ENCODE measurements at places on chromosomes 7 and 10.

DNA sequence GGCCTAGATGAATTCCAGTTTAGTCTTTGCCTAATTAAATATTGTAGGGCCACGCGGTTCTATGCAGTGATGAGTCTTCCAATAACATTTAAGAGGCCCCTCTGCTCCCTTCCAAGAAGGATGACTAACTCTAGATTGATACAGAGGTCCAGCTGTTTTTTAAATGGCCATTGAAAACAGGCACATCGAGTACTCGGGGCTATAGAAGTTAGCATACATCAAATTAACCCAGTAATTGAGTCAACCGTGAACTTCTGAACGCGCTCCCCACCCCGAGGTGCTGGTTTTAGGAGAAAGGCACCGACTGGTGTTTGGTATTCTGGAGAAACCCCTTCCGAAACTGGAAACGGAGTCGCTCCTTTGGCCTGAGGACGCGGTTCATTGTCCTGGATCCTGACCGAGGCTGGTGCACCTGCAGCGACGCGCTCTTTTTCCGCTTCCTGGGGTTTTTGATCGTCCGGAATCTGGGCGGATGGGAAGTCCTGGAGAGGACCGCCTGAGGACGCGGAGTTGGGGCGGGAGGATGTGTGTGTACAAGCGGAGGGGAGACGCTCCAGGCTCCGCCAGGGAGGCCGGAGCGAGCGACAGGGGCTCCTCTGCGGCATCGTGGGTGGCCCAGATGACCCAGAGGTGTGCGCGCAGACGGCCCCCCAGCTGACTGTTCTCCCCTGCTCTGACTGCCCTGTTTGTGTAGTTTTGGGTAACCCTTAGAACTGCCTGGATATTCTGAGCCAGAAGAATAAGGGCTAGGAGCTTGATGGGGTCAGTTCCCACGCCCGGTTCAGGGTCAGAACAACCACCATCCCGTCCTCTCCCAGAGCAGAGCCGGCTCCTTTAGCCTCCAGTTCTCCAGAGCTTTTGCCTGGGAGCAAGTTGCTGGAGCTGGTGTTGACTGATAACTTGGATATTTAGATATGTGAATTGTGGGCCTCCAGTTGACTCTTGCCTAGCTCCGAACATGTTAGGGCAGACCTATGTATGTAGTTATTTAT lies 711 bp downstream of the FAM221A start:
- H3K27me3 ChIP-seq: peaks cover 2% of the 10 kb centered on the region
- peak overlapping the region; percentile 70 for H3K27ac ChIP-seq
- peak overlapping the region; percentile 92 for H3K4me3 ChIP-seq

DNA sequence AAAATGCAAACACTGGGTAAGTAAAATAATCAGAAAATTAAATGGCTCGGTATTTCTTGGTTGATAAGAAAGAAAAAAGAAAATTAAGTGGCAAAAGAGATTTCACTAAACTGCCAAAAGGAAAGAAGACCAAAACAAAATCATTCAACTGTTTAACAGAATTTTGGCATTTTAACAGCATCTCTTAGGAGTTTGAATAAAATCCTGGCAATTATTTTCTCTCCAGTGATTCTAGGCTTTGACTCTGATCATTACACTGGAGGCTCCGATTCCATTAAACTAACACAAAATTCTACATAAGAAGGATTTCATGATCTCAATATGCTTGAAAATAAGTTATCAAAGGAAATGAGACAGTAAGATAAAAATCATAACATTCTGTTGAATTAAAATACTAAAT lies 62.3 kb downstream of the ARHGAP21 start:
- no peaks in the 10 kb centered on the region for H3K27me3 ChIP-seq
- H3K27ac ChIP-seq: no peak overlapping the region
- H3K4me3 ChIP-seq: no peak overlapping the region
- peaks cover 7% of the 10 kb centered on the region for H3K36me3 ChIP-seq
- DNase-seq: no peak
- no peaks in the 10 kb centered on the region for H3K4me1 ChIP-seq

DNA sequence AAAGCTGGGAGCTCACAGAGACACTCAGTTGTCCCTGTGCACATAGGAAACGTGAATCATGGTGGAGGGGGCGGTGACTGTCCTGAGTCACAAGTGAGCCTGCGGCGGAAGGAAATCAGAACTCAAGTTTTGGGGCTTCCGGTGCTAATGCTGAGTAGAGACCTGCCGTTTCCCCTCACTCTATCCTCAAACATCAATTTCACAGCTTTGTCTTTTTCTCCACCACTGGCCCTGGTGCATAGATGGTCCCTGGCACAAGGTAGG lies 21.9 kb downstream of the ADCYAP1R1 start:
- no peaks in the 10 kb centered on the region for H3K36me3 ChIP-seq
- DNase-seq: no peak
- no peak overlapping the region for H3K27ac ChIP-seq
- H3K4me3 ChIP-seq: no peak overlapping the region
- H3K4me1 ChIP-seq: no peaks in the 10 kb centered on the region

DNA sequence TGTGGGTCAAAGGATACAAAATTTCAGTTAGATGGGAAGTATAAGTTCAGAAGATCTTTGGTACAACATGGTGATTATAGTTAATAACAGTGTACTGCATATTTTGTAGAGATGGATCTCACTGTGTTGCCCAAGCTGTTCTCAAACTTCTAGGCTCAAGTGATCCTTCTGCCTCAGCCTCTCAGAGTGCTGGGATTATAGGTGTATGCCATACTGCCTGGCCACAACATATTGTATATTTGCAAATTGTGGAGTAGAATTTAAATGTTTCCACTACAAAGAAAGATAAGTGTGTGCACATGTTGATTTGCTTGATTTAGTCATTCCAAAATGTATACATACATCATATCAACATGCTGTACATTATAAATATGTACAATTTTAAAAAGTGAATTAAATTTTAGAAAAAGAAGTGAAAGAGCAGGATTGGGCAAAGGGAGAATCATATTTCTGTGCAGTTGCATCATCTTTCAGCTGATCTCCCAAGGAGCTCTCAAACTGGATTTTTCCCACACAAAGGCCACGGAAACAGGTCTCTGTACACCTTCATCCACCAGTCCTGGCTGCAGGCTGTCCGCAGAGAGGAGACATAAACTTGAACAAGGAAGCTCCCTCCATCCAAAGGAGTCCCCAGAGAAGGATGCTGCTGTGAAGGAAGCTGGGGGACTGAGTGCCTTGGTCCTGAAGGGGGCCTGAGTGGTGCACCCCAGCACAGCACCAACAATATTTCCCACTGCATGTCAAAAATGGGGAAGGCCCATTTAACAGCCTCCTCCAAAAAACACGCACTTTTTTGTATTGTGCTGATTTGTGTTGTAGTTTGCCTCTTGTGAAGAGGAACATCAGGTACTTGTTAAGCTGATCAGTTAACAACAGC lies 217.1 kb upstream of the GHITM start:
- H3K36me3 ChIP-seq: no peaks in the 10 kb centered on the region
- H3K27me3 ChIP-seq: no peaks in the 10 kb centered on the region
- no peak overlapping the region for H3K4me3 ChIP-seq
- H3K4me1 ChIP-seq: peaks cover 6% of the 10 kb centered on the region

- DNase-seq: no peak
- no peak overlapping the region for H3K4me3 ChIP-seq
- no peak overlapping the region for H3K27ac ChIP-seq
- no peaks in the 10 kb centered on the region for H3K36me3 ChIP-seq
Measured at GRCh38 chr7:69334701-69335100, 263.6 kb upstream of the AUTS2 start.

DNA sequence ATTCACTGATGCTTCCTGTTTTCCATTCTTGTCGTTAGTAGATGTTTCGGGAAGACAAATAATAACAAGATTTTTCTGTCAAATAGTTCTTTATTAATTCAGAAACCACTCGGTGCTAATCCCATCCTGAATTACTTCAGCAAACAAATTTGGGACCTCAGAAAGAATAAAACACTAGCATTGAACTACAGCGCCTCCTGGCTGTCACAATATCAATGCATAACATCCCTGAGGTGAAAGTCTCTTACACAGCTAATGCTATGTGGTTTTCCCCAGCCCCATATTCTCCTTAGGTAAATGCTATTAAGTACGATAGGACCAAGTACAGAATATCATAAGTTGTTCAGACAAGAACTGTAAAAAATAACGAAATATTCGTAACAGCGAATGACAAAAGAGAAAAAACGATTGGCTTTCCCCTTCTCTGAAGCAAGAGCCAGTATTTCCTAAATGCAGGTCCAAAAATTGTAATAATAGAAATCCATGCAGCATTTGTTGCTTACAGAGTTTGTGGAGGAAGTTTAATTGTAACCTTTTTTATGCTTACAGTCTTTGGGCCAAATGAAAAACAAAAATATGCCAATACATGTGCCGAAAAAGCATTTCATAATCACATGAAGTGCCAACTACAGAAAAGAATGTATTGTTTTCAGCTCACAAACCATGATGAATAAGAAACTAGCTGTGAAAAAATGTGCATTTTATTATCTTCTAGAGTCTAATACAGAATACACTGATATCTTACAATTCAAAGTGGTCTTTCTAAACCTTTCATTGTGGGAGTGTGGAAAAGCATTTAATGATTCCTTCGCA lies 47.3 kb downstream of the MYPN start:
- no peaks in the 10 kb centered on the region for H3K36me3 ChIP-seq
- no peak overlapping the region for H3K27ac ChIP-seq
- no peaks in the 10 kb centered on the region for H3K4me1 ChIP-seq

GRCh38 chr7:112726076-112726475 lies 64.1 kb downstream of the TMEM168 start:
- H3K4me3 ChIP-seq: no peak overlapping the region
- no peak for DNase-seq
- H3K27me3 ChIP-seq: peaks cover 11% of the 10 kb centered on the region
- no peak overlapping the region for H3K27ac ChIP-seq
- no peaks in the 10 kb centered on the region for H3K4me1 ChIP-seq

GRCh38 chr10:27834476-27834875 lies 88.9 kb upstream of the MKX start:
- peaks cover 3% of the 10 kb centered on the region for H3K27me3 ChIP-seq
- no peak overlapping the region for H3K27ac ChIP-seq
- no peaks in the 10 kb centered on the region for H3K4me1 ChIP-seq
- DNase-seq: no peak
- H3K4me3 ChIP-seq: no peak overlapping the region

DNA sequence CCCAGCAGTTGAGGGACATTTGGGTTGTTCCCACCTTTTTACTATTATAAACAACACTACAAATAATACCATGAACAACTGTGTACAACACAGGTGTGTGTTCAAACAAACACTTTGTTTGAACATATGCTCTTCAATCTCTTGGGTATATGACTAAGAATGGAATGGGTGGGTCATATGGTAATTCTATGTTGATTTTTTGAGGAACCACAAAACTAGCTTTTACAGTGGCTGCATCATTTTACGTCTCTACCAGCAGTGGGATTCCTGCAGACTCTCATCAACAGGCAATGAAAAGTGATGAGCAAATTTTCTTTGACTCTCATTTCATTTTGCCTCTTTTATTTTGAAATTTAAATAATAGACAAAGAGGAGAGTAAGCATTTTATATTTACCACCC lies 116.9 kb upstream of the KLF14 start:
- no peaks in the 10 kb centered on the region for H3K4me1 ChIP-seq
- peaks cover 16% of the 10 kb centered on the region for H3K36me3 ChIP-seq

GRCh38 chr7:22400150-22400814 lies 43.3 kb upstream of the RAPGEF5 start:
- DNase-seq: no peak
- peaks cover 5% of the 10 kb centered on the region for H3K36me3 ChIP-seq
- H3K27me3 ChIP-seq: peaks cover 6% of the 10 kb centered on the region
- no peak overlapping the region for H3K27ac ChIP-seq
- peaks cover 21% of the 10 kb centered on the region for H3K4me1 ChIP-seq

DNA sequence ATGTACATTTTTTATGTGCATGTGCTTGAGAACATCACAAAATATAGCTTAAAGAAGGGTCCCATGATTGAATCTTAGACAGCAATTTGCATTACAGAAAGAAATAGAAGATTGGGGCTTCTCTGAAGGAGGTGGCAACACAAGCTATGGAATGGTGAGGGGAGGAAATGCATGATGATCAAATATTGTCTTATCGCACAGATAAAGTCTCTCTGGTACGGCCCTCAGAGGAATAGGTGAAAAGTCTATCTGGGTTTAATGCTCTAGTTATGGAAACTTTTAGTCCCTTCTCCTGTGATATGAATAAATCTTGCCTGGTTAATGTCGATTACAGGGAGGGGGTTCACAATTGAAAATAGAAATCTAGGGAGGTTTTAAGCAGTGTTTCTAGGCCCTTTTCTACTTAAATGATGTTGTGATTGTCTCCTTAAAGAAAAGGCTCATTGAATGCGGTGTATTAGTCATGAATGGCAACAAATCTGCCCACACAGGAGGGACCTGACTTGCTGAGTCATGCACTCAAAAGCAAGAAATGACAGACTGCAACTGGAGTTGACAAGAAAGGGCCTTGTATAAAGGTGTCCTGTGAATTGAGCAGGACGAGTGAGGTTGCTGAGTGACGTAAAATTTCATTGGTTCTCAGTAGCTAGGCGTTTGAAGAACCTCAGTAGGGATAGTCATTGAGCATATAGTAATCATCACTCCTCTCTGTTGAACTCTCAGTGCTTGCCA lies 133.4 kb upstream of the CSTF2T start:
- H3K27ac ChIP-seq: no peak overlapping the region
- no peaks in the 10 kb centered on the region for H3K4me1 ChIP-seq
- no peak for DNase-seq
- no peak overlapping the region for H3K4me3 ChIP-seq
- no peaks in the 10 kb centered on the region for H3K36me3 ChIP-seq

- no peaks in the 10 kb centered on the region for H3K36me3 ChIP-seq
- no peaks in the 10 kb centered on the region for H3K4me1 ChIP-seq
- no peak overlapping the region for H3K27ac ChIP-seq
- H3K4me3 ChIP-seq: no peak overlapping the region
- peaks cover 5% of the 10 kb centered on the region for H3K27me3 ChIP-seq
Measured at GRCh38 chr10:51000164-51000563, 74.1 kb upstream of the PRKG1 start.

GRCh38 chr10:119871881-119872609 lies 598 bp downstream of the MCMBP start:
- peaks cover 18% of the 10 kb centered on the region for H3K36me3 ChIP-seq
- H3K27me3 ChIP-seq: no peaks in the 10 kb centered on the region
- H3K4me3 ChIP-seq: peak overlapping the region; percentile 91
- peak overlapping the region; percentile 90 for H3K27ac ChIP-seq
- H3K4me1 ChIP-seq: peaks cover 43% of the 10 kb centered on the region

- H3K27me3 ChIP-seq: no peaks in the 10 kb centered on the region
- peak; percentile 45 for DNase-seq
- H3K4me3 ChIP-seq: no peak overlapping the region
- H3K27ac ChIP-seq: peak overlapping the region; percentile 18
Measured at GRCh38 chr7:152145853-152146466, 120.5 kb downstream of the GALNT11 start.

GRCh38 chr10:48252354-48252650 lies 22.2 kb downstream of the FRMPD2 start:
- peak; percentile 6 for DNase-seq
- peaks cover 7% of the 10 kb centered on the region for H3K4me1 ChIP-seq
- no peak overlapping the region for H3K27ac ChIP-seq
- H3K27me3 ChIP-seq: peaks cover 5% of the 10 kb centered on the region

GRCh38 chr7:16644636-16645592 lies 640 bp downstream of the ANKMY2 start:
- peak; percentile 73 for DNase-seq
- no peaks in the 10 kb centered on the region for H3K27me3 ChIP-seq
- peak overlapping the region; percentile 98 for H3K4me3 ChIP-seq
- H3K4me1 ChIP-seq: peaks cover 50% of the 10 kb centered on the region

GRCh38 chr7:130356121-130356875 lies 11.7 kb downstream of the CPA5 start:
- H3K27ac ChIP-seq: no peak overlapping the region
- no peak for DNase-seq
- H3K4me3 ChIP-seq: no peak overlapping the region
- H3K36me3 ChIP-seq: no peaks in the 10 kb centered on the region

GRCh38 chr10:93938140-93938539 lies 44.4 kb downstream of the SLC35G1 start:
- no peaks in the 10 kb centered on the region for H3K4me1 ChIP-seq
- no peaks in the 10 kb centered on the region for H3K27me3 ChIP-seq
- H3K36me3 ChIP-seq: no peaks in the 10 kb centered on the region

GRCh38 chr7:75920431-75921161 lies 5.6 kb downstream of the POR start:
- no peak for DNase-seq
- no peak overlapping the region for H3K4me3 ChIP-seq
- peaks cover 3% of the 10 kb centered on the region for H3K27me3 ChIP-seq

Data from activated CD8-positive, alpha-beta T cell treated with anti-CD3 and anti-CD28 coated beads, Interleukin-2, amount 10 ng/mL, durations not matched to agents 7 days and 5 days (primary cell).